ENCODE measurements at places on chromosomes 6 and 20. TPM values are rescaled to one million over a fixed set of nuclear protein-coding genes. Genes with fewer than 3 reads are reported as not detected.

Gene IL20RA
- total RNA-seq, result 7.0 TPM

Gene GNAS-AS1
- 0.32 TPM for total RNA-seq

Gene SPTLC3
- 4.1 TPM for total RNA-seq

Gene RANBP9
- total RNA-seq, result 41.6 TPM

Gene REM1
- 0.60 TPM for total RNA-seq

All from heart right ventricle (tissue), 16 donors.